ENCODE measurements at places on chromosomes 1 and 21. TPM values are rescaled to one million over a fixed set of nuclear protein-coding genes. Genes with fewer than 3 reads are reported as not detected.
A peak's percentile ranks its signal among the peaks of the same experiment; 100 is the strongest.

GRCh38 chr1:195965475-195965874 is 642.8 kb downstream of the KCNT2 start:
- H3K27ac ChIP-seq = no peak overlapping the region
- no peak overlapping the region for H3K4me3 ChIP-seq
- no peak for DNase-seq

GRCh38 chr1:166703726-166704462 is 135.4 kb upstream of the POGK start:
- H3K27me3 ChIP-seq = no peaks in the 10 kb centered on the region
- H3K36me3 ChIP-seq = no peaks in the 10 kb centered on the region
- no peak overlapping the region for H3K4me3 ChIP-seq
- no peak overlapping the region for H3K27ac ChIP-seq
- DNase-seq = no peak

- no peaks in the 10 kb centered on the region for H3K4me1 ChIP-seq
- no peak overlapping the region for H3K27ac ChIP-seq
- no peak for DNase-seq
- no peaks in the 10 kb centered on the region for H3K27me3 ChIP-seq
Observed at GRCh38 chr1:215844266-215844665, 277.2 kb downstream of the KCTD3 start.

DNA sequence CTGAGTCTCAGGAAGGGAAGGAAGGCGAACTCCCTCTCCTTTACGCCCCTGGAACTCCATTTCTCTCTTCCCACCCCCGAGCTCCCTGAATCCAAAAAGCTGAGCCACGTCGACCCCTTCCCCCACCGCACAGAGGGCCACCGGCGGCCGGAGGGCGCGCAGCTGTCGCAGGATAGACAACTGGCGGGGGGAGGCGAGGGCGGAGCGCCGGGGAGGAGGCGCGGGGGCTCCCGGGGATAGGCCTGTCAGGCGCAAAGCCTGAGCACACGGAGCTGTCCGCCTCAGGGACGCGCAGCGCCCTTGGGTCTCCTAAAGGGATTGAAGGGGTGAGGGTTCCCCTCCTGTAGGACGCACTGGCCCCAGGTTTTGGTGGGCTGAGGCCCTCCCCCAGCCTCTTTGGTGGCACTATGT is 752 bp upstream of the ACTA1 start:
- H3K4me1 ChIP-seq = peaks cover 47% of the 10 kb centered on the region
- peak; percentile 80 for DNase-seq
- H3K27ac ChIP-seq = peak overlapping the region; percentile 93
- peak overlapping the region; percentile 23 for H3K4me3 ChIP-seq
- no peaks in the 10 kb centered on the region for H3K36me3 ChIP-seq
- H3K27me3 ChIP-seq = peaks cover 16% of the 10 kb centered on the region

The CZIB gene
- total RNA-seq = 48.3 TPM

The SLAMF1 gene
- not detected for total RNA-seq

The SV2A gene
- total RNA-seq = 0.12 TPM

The ELAPOR1 gene
- total RNA-seq = not detected
